ENCODE measurements at places on chromosomes 1 and 21.

DNA sequence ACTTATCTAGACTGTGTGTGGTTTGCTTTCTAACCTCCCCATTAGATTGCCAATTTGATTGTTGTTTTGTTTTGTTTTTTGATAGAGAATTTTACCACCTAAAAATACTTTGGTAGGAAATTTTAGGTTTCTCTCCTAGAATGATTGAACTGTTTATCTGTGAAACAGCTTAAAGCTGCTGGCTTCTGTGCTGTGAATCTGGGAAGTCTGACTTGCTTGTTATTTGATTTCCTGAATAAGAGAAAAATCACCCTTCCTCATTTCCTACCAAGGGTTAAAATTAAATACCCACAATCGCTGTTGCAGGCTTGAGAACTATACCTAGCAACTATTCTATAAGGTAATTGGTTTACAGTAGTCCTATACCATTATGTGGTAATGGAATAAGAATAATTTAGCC lies 198.9 kb upstream of the CACYBP start:
- no peak for DNase-seq

GRCh38 chr1:148160343-148161052 lies 8.4 kb upstream of the NBPF11 start:
- no peak for DNase-seq

- DNase-seq = no peak
These were observed 30.3 kb downstream of the ASPM start for GRCh38 chr1:197116156-197116555.

DNA sequence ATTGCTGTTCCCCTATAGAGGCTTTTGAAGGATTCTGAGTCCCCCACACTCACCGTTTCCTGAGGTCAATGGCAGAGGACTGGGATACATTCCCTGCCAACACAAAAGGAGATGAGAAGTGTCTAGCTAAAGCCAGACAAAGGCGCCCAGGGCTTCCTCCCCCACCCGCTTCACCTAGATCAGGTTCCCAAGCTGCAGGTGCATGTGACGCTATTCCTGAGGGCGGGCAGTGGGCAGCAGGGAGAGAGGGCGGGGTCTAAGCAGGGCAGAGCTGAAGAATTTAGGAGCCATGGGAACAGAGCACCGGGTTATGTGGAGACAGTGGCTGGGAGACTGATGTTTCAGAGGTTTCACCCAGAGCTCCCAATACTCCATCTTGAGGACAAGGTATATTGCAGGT lies 6.0 kb upstream of the ARHGEF2 start:
- DNase-seq = no peak

DNA sequence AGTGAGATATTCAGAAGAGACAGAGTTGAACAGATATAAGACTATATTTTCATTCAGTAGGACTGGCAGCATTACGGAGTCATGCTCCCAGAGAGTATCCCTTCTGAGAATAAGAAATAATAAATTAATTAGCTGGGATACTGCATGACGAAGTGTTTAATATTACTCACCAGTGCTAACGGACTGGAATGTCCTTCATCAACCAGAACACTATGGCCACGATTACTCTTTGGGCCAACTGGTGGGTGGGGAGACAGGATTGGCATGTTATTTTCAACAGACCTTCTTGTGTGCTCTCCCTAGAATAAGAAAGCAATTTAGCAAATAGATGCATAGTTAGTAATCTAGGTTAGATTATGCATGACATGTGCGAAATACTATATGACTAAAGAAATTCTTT lies 32.4 kb downstream of the ERICH3 start:
- DNase-seq = no peak

DNA sequence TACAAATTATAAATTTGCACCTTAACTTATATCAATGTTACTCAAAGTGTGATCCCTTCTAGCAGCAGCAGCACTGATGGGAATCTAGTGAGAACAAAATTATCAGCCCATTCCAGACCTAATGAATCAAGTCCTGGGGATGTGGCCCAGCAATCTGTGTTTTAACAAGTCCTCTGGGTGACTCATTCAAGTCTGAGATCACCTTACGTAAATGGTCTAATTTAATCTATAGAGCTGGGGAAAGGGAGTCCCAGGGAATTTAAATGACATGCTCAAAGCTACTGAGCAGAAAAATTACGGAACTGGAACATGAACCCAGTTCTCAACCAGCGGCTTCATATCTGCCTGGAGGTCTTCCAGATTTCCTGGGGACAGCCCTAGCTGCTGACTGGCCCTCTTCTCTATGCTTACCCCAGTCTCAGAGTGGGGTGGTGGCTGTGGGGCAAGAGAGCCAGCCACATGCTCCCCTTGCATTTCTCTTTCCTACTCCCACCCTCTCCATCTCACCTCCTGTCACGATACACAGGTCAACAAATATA lies 220.0 kb downstream of the TM2D1 start:
- DNase-seq = peak; percentile 70

GRCh38 chr1:103469801-103470200 lies 55.7 kb upstream of the RNPC3 start:
- DNase-seq = no peak

- DNase-seq = peak; percentile 47
These were observed 1.1 kb downstream of the PSRC1 start for GRCh38 chr1:109281680-109282496.

DNA sequence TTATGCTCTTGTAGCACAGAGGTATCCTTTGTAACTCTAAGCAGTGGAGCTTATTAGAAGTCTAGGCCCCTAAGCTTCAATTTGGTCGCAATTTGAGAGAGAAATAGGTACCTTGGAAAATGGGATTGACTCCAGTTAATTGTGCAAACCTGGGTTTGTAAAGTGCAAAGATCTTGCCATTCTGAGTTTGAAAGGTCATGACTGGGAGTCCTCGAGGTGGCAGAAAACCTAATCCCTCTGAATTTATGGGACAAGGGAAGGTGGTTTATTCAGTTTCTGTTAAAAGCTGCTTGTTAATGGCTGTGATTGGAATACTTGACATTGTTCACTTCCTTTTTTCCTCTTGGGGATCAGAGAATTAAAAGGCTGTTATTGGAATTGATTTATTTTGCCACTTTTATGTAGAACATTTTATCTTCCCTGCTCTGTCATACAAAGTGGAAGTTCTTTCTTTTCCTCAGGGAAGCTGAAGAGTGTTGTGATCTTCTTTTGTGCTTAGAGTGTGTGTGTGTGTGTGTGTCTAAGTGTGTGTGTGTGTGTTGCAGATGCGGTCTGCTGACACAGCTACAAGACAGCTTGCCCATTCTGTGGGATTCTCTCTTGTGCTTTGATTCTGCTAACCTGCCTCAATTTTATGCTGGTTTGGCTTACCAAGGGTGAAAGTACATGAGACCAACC lies 144.5 kb downstream of the SPATA46 start:
- DNase-seq = no peak

GRCh38 chr1:244080343-244080929 lies 29.4 kb downstream of the ZBTB18 start:
- DNase-seq = no peak

DNA sequence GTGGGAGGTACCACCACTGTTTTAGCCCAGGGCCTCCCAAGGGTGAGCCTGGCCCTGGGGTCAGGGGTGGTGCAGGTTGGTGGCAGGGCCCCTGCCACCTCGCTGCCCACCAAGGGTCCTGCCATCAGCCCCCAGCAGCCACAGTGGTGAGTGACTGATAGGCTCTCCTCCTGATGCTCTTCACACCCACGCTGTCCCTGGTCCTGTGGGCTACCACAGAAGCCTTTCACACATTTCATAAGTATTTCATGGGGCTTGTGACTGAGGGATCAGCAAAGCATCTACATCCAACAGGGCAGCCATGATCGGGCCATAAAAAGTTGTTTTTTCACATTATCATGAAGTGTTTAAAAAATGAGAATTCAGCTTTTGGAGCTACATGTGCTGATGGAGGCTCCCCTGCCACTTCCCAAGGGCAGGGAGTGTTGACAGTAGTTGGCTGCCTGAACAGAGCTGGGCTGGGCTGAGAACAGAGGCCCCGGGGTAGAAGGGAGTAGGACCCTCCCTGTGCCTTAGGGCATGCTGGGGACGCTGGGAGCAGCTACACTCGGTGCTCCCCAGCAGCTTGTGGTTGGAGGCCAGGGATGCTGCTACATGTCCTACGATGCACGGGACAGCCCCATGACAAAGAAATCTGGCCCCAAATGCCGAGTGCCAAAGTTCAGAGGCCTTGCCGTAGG lies 73.1 kb upstream of the TMEM51 start:
- DNase-seq = no peak

DNA sequence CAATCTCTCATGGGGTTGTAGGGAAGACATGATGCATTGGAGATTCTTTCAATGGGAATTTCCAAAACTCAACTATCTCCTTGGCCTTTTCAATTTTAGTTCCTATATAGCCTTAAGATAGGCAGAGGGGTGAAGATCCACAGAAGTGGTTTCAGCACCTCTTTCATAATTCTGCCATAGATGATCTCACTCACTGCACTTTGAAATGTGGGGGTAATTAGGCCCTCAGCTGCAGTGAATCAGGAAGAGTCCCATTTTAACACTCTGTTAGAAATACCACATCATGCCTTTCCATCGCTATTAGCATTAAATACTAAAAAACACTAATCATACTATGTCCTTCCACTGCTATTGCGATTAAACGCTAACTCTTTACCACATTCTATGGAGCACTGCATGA lies 25.1 kb upstream of the EEIG2 start:
- no peak for DNase-seq

- peak; percentile 50 for DNase-seq
These were observed 7.8 kb downstream of the TBX19 start for GRCh38 chr1:168288311-168289052.

GRCh38 chr1:53979712-53980450 lies 33.7 kb downstream of the LRRC42 start:
- DNase-seq = no peak

- no peak for DNase-seq
These were observed 230.8 kb downstream of the KCTD3 start for GRCh38 chr1:215797859-215798258.

DNA sequence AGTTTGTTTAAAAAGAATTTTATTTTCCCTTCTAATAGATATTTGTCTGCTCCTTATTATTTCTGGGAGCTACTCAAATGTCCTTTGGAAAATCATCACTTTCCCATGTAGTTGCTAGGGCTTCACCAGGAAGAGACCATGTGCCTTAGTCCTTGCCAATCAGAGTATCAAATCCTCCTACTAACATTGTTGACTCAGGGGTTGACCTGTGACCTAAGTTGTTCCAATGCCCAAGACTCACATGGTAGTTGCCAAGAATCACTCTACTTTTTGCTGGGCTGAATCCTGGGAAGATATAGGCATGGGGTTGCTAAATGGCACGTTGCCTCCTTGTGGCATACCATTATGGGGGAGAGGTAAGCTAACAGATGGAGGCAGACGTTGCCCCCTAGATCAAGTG lies 58.2 kb upstream of the FOXD3 start:
- no peak for DNase-seq

- no peak for DNase-seq
These were observed 56.3 kb upstream of the TENT5B start for GRCh38 chr1:27068922-27069321.

GRCh38 chr1:210647406-210648333 lies 319.0 kb downstream of the HHAT start:
- peak; percentile 8 for DNase-seq

- no peak for DNase-seq
These were observed 6.0 kb upstream of the SIM2 start for GRCh38 chr21:36692835-36693488.

- DNase-seq = no peak
These were observed 25.2 kb downstream of the CNST start for GRCh38 chr1:246591504-246591903.

DNA sequence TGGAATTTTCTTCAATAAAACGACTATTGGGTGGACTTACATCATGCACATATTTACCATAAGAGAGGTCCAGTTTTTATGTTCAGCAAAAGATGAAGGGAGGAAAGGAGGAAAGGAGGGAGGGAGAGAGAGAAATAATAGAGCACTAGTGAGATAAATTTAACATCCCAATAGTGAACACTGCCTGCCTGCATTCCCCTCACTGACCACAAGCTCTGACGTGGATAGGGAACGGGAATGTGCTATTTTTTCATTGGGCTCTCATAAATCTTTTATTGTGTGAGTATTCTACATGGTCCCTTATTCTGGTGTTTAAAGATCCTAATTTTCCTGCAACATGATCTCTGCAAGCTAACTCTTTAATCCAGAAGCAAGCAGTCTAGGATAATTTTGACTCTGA lies 82.1 kb downstream of the TTC3 start:
- no peak for DNase-seq

- DNase-seq = no peak
These were observed 414.2 kb downstream of the KCNT2 start for GRCh38 chr1:196193896-196194559.

- DNase-seq = no peak
These were observed 44.5 kb downstream of the TIAM1 start for GRCh38 chr21:31299291-31300147.

DNA sequence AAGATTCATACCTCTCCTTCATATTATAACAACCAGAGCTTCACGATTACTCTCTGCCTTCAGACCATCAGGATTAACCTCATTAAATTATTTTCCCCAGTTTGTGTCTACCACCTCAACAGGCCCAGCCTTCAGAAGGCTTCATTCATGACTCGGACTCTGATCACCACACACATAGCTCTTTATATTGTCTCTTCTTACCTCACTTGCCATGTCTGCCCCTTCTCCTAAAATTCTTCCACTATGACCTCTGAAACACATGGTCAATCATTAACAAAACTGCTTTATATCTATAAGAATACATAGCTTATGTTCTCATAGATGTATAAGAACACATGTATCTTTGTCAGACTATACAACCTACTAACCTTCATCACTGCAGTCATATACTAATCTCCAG lies 79.8 kb downstream of the USP1 start:
- no peak for DNase-seq

- DNase-seq = no peak
These were observed 173.5 kb upstream of the LMO4 start for GRCh38 chr1:87155170-87155569.

GRCh38 chr21:45551316-45551715 lies 9.1 kb upstream of the SLC19A1 start:
- DNase-seq = peak; percentile 65

DNA sequence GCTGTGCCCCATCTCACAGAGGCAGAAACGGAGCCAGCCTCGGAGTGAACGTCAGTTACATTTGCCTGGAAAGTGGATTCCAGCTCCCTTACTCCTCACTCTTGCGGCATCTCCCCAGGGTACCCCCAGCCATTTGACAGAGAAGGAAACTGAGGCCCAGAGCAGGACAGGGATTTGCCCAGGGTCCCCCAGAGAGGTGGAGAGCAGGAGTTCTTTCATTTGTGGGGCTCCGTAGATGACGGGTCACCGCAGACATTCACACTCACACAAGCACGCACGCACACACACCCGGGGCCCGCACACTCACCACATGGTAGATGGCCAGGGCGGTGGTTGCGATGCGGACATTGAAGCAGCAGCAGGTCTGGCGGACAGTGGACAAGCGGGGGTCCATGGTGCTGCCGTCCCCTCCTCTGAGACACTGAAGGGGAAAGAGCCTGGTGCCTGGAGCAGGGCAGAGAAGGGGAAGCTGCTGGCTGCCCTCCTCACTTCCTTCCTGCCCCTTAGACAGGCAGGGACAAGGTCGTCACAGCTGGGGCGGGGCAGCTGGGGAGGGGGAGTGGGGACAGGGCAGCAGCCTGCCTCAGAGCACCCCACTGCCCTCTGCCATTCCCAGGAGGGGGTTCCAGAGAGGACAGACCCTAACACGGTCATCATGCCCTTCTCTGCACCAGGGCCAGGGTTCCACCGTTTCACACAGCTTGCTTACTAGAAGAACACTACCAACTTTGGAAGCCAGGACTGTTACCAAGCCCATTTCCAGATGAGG lies at the start of gene LAPTM5:
LAPTM5 (minus strand) TSS at position 423 of the 769 bp plus-strand sequence; CDS start at position 394, 29 bp downstream.
- no peak for DNase-seq

GRCh38 chr1:9654051-9654833 lies 2.7 kb downstream of the PIK3CD start:
- no peak for DNase-seq
